CD4-positive, alpha-beta T cell treated with Interleukin-10 for 1 hour (primary cell): ENCODE measurements at places on chromosomes 13 and 19.

- no peak for DNase-seq
Observed at GRCh38 chr19:7195046-7195445, 99.2 kb downstream of the INSR start.

GRCh38 chr19:12794971-12795381 is 3.7 kb downstream of the JUNB start:
- peak; percentile 55 for DNase-seq

DNA sequence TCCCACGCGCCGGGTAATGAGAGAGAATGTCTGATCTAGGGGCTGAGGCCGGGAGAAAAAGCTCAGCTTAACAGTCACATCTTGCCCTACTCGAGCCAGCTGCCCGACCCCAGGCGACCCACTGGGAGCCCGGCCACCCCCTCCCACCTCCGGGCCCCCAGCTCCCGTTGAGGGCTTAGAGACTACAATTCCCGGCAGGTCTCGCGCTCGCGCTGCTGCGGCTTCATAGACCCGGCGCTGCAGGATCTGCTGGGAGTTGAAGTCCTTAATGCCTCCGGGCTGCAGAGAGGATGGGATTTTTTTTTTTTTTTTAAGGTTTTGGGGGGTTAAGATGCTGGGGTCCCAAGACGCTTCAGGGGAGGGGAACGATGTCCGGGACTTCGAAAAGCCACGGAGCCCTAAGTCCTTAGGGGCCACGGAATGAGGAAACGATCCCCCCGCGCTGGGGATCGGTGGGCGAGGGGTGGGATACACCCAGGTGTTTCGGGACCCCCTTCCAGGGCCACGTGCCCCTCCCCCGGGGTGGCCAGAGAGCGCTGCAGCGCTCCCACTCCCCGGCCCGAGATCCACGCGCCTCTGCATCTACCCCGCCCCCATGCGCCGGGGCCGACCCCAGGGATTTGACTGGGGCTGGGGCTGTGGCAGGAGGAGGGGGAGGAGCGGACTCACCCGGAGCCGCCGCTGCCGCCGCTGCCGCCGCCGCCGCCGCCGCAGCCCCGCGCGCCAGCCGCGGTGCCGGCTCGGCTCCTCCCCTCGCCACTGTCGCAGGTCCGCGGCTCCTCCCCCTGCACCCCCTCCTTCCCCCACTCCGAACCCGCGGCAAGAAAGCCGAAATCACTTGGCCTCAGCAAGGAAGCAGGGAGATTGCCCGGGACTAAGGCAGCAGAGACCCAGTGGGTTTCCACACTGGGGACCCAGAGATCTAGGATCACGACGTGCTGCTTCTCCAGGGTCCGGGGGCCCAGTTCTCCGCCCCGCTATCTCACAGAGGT is at the start of gene SYT3:
Gene SYT3 (minus strand): TSS at position 761 of the 992 bp plus-strand sequence. CDS start 2,470 bp downstream, outside the sequence.
- peak; percentile 24 for DNase-seq

DNA sequence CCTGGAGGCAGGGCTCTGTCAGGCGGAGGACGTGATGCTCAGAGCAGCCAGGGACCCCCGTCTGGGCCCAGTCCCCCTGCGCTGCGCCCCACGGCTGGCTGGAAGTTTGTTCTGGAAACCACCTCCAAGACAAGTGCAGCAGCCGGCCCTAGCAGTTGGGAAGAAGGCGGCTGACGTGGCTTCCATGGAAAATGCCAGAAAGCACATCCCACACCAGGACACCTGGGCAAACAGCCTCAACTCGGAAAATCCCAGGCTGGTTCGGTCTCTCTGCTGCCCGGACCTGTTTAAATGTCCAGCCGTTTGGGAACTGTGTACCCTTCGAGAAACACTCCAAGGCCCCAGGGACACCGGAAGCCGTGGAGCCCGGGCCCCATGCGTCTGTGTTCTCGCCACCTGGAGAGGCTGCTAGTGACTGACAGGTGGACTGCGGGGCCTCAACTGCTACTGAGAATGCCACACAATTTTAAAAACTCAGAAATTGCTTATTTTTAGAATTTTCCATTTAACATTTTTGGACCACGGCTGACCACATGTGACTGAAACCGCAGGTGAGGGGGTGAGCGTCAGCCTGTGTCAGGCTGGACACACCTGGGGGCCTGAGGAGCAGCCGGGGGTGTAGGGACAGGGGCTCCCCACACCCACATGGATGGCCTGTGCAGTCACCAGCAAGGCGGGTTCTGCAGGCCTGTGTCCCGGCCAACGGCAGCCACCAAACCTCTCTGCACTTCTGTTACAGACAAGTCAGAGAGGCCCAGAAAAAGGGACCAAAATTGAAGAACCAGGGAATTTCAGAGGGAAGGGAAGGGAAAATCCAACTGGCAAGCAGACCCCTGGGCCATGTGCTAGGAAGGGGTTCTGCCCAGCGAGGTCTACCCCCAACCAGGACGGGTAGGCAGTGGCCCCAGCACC is 31.7 kb downstream of the RASA3 start:
- DNase-seq: no peak

GRCh38 chr13:27966641-27967202 is 2.4 kb downstream of the CDX2 start:
- no peak for DNase-seq

DNA sequence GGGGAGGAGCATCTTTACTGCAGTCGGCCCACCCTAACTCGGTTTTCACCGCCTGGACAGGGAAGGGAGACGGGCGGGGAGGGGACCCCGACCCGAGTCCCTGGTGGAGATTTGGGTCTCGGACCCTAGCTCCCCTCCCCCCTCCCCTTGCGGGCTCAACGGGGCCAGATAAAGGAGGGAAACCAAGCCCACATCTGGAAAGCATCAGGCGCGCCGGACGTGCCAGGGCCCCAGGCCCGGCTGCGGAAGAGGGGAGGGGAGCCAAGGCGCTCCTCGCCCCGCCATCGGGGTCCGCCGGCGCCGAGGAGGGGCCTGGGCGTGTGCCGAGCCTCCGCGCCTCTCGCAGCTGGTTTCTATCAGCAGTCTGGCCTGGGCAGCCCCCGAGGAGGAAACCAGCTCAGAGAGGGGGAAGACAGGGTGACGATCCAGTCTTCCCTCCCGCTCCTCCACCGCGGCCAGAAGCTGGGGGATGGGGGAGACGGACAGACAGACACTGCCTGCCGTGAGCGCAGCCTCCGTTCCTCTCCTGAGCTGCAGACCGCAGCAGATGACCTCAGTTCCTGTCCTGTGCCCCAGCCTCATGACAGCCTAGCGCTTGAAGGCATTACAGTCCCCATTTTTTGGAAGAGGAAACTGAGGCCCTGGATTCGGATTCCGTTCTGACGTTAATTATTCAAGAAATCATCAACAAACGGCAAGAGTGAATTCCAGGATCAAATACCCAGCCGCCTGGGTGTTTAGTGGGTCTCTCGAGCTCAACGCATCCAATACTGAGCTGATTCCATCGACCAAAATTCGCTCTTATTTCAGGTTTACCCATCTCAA is 3.6 kb upstream of the GNG8 start:
- DNase-seq: peak; percentile 32

- no peak for DNase-seq
Observed at GRCh38 chr19:43934055-43934984, 762 bp downstream of the ZNF45 start.

DNA sequence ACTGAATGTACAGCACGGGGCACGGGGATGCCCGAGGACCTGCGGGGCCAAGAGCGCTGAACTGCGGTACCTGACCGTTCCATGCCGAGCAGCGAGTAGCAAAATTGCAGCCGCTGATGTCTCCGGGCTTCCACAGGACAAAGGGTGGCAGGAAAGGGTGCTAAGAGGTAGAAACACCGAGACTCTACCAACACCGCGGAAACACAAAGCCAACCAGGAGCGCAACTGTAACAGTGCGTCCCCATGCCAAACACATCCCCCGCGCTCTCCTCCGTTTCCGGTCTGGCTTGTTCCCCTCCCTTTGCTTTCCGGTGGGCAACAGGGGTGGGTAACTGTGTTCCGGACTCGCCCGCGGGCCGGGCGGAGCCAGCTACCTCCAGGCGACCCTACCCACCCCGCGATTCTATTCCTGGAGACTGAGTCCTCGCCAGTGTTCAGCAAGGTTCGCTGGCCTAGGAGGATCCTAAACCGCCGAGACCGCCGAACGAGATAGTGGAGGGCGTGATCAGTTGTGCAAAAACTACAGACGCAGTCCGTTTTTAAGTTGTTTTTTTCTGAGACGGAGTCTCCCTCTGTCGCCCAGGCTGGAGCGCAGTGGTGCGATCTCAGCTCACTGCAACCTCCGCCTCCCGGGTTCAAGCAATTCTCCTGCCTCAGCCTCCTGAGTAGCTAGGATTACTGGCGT is 34.9 kb upstream of the NEK3 start:
- DNase-seq: peak; percentile 91

DNA sequence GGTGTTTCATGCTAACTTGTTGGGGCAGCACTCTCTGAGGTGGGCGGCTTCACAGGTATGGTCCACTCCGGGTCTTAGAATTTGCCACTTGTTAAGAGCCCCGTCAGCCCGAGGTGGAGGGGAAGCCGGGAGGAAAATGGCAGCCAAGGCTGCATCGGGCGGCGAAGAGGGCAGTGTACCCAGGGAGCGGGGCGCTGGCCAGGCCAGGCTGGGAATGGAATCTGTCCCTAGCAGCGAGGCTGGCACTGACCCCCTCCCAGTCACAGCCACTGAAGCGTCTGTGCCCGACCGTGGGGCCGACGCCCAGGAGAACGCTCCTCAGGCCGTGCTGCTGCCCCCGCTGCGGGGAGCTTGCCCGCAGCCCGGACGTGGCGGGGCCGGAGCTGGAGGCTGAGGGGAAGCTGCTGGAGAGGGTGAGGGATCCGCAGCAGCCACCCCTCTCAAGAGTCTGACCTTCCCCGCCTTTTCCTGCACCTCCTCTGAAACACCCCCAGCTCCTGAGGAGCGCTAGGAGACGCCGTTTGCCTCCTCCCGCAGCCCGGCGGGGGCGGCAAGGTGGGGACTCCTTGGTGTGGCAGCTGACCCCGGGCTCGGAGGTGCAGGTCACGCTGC is 313.8 kb upstream of the SPRY2 start:
- DNase-seq: no peak
